Right atrium auricular region (tissue), 2 donors: ENCODE measurements at places on chromosomes 12 and 14. TPM values are rescaled to one million over a fixed set of nuclear protein-coding genes. Genes with fewer than 3 reads are reported as not detected.
A peak's percentile ranks its signal among the peaks of the same experiment; 100 is the strongest.

Gene TAS2R7
- not detected for total RNA-seq

DNA sequence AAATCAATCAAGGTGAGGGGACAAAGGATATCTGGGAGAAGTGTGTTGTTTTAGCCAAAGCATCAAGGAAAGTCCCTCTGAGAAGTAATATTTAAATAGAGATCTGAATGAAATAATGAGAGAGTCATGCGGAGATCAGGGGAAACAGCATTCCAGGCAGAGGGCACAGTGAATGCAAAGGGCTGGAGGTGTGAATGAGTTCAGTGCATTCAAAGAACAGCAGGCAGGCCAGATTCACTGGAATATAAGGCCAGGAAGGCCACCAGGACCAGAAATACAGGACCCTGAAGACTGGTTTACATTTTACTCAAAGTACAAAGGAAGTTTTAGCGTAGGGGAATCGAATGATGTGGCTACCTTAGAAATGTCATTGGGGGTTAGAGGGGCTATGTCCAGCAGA is 436.2 kb upstream of the TMEM132C start:
- H3K36me3 ChIP-seq, result no peaks in the 10 kb centered on the region
- H3K27me3 ChIP-seq, result no peaks in the 10 kb centered on the region
- no peak overlapping the region for H3K27ac ChIP-seq

GRCh38 chr14:90626550-90626949 is 189.7 kb downstream of the TTC7B start:
- no peaks in the 10 kb centered on the region for H3K27me3 ChIP-seq
- DNase-seq, result no peak
- peak overlapping the region; percentile 79 for H3K27ac ChIP-seq

DNA sequence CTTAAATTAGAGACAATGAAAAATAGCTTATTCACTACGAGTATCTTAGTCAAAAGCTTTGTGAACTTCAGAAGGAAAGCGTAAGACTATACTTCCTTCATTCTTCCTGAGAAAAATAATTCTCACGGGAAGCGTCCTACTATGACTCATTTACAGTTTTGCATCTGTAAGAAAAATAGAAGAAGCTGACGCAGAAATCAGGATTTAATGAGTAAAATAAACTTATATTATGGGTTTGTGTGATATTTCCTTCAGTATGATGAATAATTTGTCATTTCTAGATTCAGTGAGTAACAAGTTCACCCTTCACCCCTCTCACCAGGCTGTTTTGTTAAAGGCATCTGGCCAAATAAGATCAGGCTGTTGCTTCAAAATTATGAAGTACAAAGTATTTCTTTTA is 17.8 kb upstream of the PDE3A start:
- no peak overlapping the region for H3K4me3 ChIP-seq
- H3K27me3 ChIP-seq, result no peaks in the 10 kb centered on the region
- H3K4me1 ChIP-seq, result peaks cover 4% of the 10 kb centered on the region
- H3K36me3 ChIP-seq, result no peaks in the 10 kb centered on the region
- H3K27ac ChIP-seq, result peak overlapping the region; percentile 56

GRCh38 chr12:78726854-78727253 is 137.7 kb upstream of the SYT1 start:
- H3K4me3 ChIP-seq, result no peak overlapping the region
- no peak overlapping the region for H3K27ac ChIP-seq
- H3K27me3 ChIP-seq, result no peaks in the 10 kb centered on the region
- no peaks in the 10 kb centered on the region for H3K4me1 ChIP-seq

Gene TAS2R42
- total RNA-seq, result not detected

- H3K36me3 ChIP-seq, result no peaks in the 10 kb centered on the region
- no peak overlapping the region for H3K4me3 ChIP-seq
- DNase-seq, result no peak
- H3K27ac ChIP-seq, result no peak overlapping the region
- no peaks in the 10 kb centered on the region for H3K4me1 ChIP-seq
Measured at GRCh38 chr14:37830271-37830670, 234.8 kb downstream of the TTC6 start.

DNA sequence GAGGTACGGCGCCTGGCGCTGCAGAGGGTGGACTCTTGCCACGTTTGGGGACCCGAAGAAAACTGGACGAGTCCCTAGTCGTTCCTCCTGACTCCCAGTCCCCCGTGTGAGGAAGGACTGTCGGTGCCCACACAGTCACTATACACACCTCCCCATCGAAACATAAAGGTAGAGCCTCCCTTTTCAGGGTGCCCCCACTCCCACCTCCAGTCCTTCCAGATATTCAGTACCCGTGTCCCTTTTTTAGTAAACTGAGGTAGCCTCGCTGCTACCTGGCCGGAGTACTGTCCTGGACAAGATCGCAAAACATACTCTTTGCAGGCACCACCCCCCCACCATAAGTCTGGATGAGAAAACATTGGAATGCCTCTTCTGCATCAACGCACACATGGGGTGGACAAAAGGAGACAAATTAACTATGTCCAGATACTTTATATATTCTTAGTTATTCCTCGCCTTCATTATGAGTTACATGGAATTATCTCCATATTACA is 610 bp upstream of the KMT2D start:
- no peaks in the 10 kb centered on the region for H3K27me3 ChIP-seq
- H3K4me3 ChIP-seq, result peak overlapping the region; percentile 92
- H3K27ac ChIP-seq, result peak overlapping the region; percentile 98
- H3K4me1 ChIP-seq, result peaks cover 40% of the 10 kb centered on the region
- DNase-seq, result no peak
- no peaks in the 10 kb centered on the region for H3K36me3 ChIP-seq

Gene KRT83
- total RNA-seq, result not detected

DNA sequence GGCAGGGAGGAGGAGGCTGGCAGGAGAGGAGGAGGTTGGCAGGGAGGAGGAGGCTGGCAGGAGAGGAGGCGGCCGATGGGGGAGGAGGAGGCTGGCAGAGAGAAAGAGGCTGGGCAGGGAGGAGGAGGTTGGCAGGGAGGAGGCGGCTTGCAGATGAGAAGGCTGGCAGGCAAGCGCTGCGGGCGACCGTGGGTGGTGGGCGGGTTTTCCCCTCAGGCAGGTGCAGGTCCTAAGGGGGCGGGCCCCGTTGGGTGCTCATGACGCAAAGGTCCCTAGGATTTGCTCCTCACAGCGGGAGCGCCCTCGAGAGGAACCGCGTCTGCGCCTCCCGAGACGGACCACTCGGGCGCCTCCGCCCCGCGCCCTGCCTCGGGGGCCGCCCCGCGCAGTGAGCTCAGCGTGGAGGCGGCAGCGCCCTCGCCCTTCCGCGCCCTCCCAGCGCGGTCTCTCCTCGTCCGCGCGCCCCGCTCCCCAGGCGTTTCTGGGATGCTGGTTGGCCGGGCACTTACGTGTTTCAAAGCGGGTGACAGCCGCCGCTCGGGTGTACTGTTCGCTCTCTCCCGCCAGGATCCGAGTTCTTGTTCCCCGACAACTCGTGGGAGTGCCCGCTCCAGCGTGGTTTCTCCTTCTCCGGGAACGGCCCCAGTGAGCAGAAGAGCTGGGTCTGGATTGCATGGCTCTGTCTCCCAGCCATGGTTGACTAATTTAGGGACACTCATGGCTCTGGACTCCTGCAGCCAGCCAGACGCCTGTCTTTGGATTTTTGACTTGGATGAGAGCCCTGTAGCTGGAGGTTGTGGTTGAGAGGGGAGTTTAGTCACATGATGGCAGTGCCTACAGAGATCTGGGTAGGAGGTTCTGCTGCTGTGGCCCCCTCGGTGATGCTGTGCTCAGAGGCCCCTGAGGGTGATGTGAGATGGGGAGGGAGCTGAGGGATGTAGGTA is 64.1 kb upstream of the PPP4R3A start:
- no peak overlapping the region for H3K27ac ChIP-seq
- no peak for DNase-seq
- H3K4me1 ChIP-seq, result no peaks in the 10 kb centered on the region
- H3K4me3 ChIP-seq, result peak overlapping the region; percentile 23
- no peaks in the 10 kb centered on the region for H3K27me3 ChIP-seq

Gene TTLL5
- 15.3 TPM for total RNA-seq

- no peaks in the 10 kb centered on the region for H3K27me3 ChIP-seq
- peaks cover 45% of the 10 kb centered on the region for H3K36me3 ChIP-seq
- H3K4me3 ChIP-seq, result no peak overlapping the region
- DNase-seq, result no peak
- no peak overlapping the region for H3K27ac ChIP-seq
- H3K4me1 ChIP-seq, result no peaks in the 10 kb centered on the region
Measured at GRCh38 chr12:112163056-112163455, 37.7 kb downstream of the TRAFD1 start.

Gene CIT
- 0.79 TPM for total RNA-seq

GRCh38 chr14:75440733-75441477 is 13.1 kb downstream of the JDP2 start:
- no peaks in the 10 kb centered on the region for H3K4me1 ChIP-seq
- no peaks in the 10 kb centered on the region for H3K27me3 ChIP-seq
- peaks cover 44% of the 10 kb centered on the region for H3K36me3 ChIP-seq
- H3K27ac ChIP-seq, result peak overlapping the region; percentile 71
- no peak overlapping the region for H3K4me3 ChIP-seq
- DNase-seq, result peak; percentile 79

GRCh38 chr12:90167518-90168208 is 459.0 kb upstream of the ATP2B1 start:
- no peaks in the 10 kb centered on the region for H3K27me3 ChIP-seq
- DNase-seq, result no peak
- no peaks in the 10 kb centered on the region for H3K4me1 ChIP-seq
- H3K36me3 ChIP-seq, result no peaks in the 10 kb centered on the region

- H3K27me3 ChIP-seq, result no peaks in the 10 kb centered on the region
- DNase-seq, result no peak
- H3K4me3 ChIP-seq, result no peak overlapping the region
- no peaks in the 10 kb centered on the region for H3K4me1 ChIP-seq
- no peak overlapping the region for H3K27ac ChIP-seq
Measured at GRCh38 chr12:27048822-27049752, 26.7 kb downstream of the MED21 start.

Gene SLC25A21
- 0.55 TPM for total RNA-seq

Gene A2M
- total RNA-seq, result 340 TPM

Gene TCL1B
- not detected for total RNA-seq

Gene KRT72
- not detected for total RNA-seq

Gene ACOT4
- 0.52 TPM for total RNA-seq

DNA sequence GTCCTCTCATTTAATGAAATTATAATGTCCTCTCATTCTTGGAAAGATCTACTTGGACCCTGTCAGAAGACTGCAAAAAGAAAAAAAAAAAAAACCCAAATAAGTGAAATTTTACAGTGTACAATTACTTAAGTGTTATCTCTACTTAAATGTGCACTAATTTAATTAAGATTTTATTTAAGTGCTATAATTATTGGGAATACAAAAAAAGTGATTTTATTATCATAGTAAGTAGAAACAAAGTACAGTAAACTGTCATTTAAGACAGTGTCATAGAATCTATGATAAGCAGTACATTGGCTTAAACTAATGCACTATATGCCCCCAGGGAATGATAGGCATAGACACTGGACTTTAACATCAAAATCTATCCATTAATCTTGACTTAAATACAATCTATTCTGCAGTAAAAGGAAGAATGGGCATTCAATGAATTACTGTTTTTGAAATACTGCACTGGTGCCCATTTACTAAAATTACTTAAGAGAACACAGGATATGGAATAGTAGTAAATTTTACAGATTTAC is 23.3 kb downstream of the INSM2 start:
- no peak overlapping the region for H3K4me3 ChIP-seq
- H3K27ac ChIP-seq, result no peak overlapping the region
- H3K4me1 ChIP-seq, result no peaks in the 10 kb centered on the region
- H3K36me3 ChIP-seq, result no peaks in the 10 kb centered on the region
- H3K27me3 ChIP-seq, result no peaks in the 10 kb centered on the region

Gene DNAJC22
- 1.2 TPM for total RNA-seq

Gene INSM2
- not detected for total RNA-seq
